ENCODE measurements at places on chromosomes 4 and X.

GRCh38 chrX:39982948-39983347, 114.8 kb downstream of the BCOR start:
- no peak for DNase-seq

- DNase-seq, result peak; percentile 67
These were observed 85.3 kb upstream of the RBPJ start for GRCh38 chr4:26235500-26235899.

GRCh38 chr4:189062047-189062820, 878.4 kb upstream of the FRG1 start:
- DNase-seq, result no peak

DNA sequence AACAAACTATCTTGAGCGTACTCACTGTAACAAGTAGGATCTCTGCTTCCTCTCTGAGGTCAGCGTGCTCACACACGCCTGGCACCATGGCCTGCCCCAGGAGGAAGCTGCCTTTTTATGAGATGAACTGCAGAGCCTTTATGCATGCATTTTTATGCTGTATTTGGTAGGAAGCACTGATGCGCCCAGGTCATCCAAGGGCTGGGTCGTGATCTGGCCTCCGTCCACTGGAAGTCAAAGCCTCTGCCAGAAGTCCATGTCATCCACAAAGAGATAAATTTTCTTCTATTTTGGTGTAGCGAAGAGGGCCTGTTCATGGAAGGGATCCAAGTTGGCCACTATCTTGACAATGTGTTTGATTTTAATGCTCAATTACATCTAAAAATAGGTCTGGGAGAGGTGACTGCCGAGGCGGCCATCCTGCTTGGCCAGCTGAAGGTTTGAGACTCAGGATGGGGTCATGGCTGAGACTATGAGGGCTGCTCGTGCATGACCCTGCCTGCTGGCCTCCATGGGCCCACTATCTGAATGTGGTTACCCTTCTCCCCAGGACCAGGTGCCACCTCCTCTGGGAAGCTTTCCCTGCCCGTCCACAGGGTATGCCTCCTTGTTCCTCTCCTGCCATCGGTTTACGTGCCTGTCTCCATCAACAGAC, 50.3 kb downstream of the HTRA3 start:
- peak; percentile 58 for DNase-seq

DNA sequence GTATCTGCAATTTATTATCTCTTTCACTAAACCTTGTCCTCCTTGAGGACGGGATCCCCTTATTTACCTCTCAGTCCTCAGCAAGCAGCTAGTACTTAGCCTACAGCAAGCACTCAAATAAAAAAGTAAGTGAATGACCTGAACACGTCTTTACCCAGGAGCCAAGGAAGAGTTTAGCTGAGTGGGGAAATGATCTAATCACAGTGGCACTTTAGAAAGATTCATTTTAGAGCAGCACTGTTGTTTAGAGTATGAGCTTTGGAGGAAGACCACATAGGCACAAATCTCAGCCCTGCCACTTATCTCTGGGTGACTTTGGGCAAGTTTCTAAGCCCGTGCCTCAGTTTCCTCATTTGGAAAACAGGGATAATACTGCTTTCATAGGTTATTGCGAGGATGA, 2.7 kb downstream of the FAM120C start:
- DNase-seq, result no peak

GRCh38 chr4:35520059-35520458, 724.3 kb downstream of the ARAP2 start:
- DNase-seq, result no peak

DNA sequence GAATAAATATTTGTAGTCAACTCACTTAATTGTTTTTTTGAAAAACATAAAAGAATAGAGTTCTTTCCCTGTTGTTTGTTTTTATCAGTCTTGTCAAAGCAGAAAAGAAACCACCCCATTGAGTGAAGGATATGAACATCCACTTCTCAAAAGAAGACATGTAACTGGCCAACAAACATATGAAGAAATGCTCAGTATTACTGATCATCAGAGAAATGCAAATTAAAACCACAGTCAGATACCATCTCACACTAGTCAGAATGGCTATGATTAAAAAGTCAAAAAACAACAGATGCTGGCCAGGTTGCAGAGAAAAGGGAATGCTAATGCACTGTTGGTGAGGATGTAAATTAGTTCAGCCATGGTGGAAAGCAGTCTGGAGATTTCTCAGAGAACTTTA, 326.1 kb upstream of the EMCN start:
- DNase-seq, result no peak

GRCh38 chr4:1041147-1041935, 29.9 kb downstream of the FGFRL1 start:
- no peak for DNase-seq

DNA sequence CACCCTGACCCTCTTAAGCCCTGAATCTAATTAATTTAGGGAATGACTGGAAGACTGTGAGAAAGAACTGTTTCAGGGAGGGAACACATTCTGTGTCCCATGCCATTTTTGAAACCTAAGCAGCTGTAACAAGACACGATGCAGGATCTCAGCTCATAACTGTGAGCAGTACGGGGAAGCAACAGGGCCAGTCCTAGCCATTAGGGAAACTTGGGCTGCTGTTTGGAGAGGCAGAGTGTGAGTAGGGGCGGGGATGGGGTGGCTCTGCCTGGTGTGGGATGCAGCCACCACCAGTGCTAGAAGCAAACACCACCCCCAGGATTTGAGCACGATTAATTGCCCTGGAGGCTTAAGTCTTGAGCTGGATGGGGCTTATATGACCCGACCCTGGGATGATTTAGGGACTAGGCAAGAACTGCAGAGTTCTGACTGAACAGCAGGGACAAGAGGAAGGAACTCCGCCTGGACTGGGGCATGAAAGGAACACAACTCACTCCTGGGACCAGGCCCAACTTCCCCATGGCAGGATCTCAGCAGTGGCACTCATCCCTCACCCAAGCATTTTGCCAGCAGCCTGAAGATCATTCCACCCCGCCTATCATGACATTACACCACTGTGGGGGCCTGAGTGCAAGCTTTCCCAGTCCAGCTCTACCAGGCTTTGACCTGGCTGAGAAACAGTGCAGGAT, 43.1 kb downstream of the ATRX start:
- DNase-seq, result no peak

- DNase-seq, result no peak
These were observed 64.6 kb upstream of the PAGE1 start for GRCh38 chrX:49760290-49760890.

- DNase-seq, result peak; percentile 67
These were observed 529 bp downstream of the DHRSX start for GRCh38 chrX:2500091-2500802.

- DNase-seq, result no peak
These were observed 1202.1 kb downstream of the ADGRL3 start for GRCh38 chr4:62402088-62402806.

GRCh38 chr4:113276464-113277170, 227.2 kb downstream of the ANK2 start:
- DNase-seq, result no peak

DNA sequence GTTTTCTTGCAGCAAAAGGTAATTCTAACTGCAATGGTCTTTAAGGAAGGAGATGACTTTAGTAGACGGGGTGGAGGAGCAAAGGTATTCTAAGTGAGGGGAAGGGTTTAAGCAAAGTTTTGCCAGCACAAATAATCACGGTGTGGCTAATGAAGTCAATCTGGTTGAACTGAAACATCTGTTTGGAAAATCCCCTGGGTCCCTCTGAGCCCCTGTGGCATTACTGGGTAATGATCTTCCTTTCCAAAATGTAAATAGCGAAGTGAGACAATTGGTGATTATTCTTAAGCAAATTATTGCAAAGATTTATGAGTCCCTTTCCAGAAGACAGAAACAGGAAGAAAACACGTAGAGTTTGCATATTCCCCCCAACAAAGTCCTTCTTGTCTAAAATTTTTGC, 47.2 kb downstream of the FGFBP1 start:
- DNase-seq, result no peak

DNA sequence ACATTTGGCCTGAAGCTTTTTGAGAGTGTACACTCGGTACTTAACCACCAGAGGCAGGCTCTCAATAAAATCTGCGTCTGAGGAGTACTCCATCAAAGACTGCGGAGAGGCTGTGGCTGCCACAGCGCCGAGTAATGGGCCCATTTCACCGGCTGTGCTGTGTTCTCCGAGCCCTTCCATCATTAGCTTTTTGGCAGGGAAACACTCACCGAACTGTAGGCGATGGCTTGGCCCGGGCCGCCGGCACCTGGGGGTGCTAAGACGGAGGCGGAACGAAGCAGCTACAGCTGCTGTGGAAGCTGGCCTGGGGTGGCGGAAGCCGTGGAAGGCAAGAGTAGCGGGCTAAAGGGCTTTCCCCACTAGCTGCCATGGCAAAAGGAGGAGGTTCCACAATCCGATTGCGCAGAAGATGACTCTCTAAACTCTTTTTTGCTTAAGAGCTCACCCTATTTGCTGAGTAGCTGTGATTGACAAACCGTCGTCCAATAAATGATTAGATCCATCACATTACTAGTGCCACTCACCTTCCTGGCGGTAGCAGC, 48.5 kb upstream of the PABPC1L2A start:
- no peak for DNase-seq

DNA sequence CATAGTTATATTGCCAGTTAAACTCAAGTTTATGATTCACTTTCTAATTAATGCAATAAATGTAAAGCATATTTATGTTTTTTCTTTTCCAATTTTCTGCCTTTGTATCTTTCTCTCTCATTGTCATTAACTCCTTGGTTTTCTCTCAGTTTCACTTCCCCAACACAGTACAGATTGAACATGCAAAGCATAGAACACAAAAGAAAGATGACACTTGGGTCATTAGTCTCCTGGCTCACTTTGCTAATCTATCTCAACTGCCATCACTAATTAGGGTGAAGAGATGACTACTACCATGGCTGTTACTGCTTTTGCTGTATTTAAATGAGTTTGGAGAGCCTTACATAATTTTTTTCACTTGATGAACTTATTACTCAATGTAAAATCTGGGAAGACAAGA, 12.3 kb upstream of the NAA11 start:
- no peak for DNase-seq

DNA sequence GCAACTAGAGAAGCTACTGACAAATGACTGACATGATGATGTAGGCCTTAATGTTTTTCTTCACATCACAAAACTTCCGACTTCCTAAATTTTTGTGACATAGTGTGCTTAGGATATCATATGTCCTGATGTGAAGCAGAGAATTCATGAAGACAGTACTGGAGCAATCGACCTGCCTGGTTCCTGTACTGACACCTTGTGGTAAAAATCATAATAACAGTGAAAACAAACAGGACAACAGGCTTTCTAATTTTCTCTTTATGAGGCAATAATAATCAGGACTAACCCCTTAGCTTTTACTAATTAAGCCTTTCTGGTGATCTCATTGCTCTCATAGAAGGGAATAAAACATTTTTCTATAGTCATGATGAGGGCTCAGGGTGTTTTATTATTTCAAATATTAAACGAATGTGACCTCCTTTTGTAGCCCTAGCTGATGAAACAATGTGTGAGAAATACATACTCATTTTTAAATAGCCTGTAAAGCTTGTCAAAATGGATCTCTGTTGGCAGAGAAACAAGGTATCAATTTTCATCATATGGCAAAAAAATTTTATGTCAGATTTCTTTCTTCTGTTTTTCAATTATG, 158.4 kb downstream of the TENT5D start:
- no peak for DNase-seq

- peak; percentile 42 for DNase-seq
These were observed 49.5 kb downstream of the PSAPL1 start for GRCh38 chr4:7384929-7385890.

- DNase-seq, result no peak
These were observed 370.5 kb upstream of the HS3ST1 start for GRCh38 chr4:11799196-11799595.

DNA sequence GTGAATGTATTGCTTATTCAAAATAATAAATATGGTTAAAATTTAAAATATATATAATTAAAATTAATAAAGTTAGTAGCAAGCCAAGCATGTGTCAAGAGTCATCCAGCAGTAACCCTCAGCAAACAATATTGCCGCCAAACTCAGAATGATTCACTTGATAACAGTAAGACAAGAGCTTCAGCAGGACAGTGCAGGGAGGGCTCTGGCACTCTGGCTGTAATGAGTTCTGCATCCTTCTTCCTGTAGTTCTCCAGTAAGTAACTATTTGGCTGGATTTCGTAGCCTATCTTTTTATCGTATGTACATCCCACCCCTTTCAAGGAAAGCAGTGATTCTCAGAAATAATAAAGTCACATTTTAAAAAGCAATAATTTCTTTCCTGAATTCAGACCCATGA, 17.6 kb downstream of the OTUD6A start:
- no peak for DNase-seq

GRCh38 chr4:182111586-182111985, 131.6 kb upstream of the TENM3 start:
- no peak for DNase-seq

GRCh38 chr4:107862658-107863057, 37.9 kb downstream of the SGMS2 start:
- DNase-seq, result no peak

GRCh38 chr4:26024079-26024478, 110.1 kb downstream of the SMIM20 start:
- no peak for DNase-seq

- DNase-seq, result no peak
These were observed 44.5 kb upstream of the SLC4A4 start for GRCh38 chr4:71294301-71294700.

DNA sequence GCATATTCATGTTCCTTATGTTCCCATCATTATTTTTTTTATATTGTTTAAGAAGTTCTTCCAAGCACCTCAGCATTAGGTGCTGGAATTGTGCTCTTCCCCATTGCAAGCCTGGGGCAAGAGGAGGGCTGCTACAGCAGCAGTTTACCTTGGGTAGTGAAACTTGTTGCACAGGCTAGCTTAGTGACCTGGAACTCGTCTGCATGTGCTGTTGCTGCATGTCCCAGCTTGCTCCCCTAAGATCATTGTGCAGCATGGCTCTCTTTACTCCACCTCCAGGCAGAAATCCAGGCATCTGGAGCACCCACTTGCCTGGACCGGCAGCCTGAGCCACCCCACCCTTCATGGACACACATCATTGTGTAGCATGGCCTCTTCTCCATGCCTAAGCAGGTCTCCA, 776.0 kb downstream of the GLUD2 start:
- no peak for DNase-seq

GRCh38 chr4:131551306-131551705, 1597.8 kb upstream of the PCDH10 start:
- no peak for DNase-seq

DNA sequence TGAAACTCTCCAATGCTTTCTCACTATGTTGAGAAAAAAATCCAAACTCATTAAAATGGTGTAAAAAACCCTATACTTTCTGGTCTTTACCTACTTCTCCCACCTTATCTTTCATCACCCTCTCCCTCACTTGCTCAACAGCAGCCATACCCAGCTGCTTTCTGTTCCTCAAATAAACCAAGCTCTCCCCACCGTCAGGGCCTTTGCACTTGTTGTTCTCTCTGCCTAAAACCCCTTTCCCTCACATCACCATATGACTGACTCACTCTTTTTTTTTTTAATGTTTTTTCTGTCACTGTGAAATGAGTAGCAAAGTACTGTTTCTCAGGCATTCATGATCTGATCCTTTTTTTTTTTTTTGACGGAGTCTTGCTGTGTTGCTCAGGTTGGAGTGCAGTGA, 122.3 kb upstream of the TMEM164 start:
- DNase-seq, result no peak

All from sciatic nerve (tissue), 2 donors.